ENCODE measurements at places on chromosomes 1 and 21.
A peak's percentile ranks its signal among the peaks of the same experiment; 100 is the strongest.

DNA sequence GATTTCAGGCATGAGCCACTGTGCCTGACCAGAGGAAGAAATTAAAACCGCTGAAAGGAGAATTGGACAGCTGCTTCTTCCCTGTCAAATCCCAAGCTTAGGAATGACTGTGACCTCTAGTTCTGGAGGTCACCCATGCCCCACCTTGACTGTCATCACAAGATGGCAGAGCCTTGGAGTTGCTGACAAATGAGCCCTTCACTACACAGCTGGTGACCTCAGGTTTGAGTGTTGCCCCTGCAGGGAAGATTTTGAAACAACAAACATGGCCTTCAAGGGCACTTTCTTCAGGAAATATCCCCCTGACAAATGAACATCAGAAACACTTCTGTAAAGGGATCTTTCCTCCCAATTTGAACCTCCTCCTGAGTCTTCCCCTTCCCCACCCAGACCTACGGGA lies 6.9 kb upstream of the SLC45A3 start:
- DNase-seq: no peak

DNA sequence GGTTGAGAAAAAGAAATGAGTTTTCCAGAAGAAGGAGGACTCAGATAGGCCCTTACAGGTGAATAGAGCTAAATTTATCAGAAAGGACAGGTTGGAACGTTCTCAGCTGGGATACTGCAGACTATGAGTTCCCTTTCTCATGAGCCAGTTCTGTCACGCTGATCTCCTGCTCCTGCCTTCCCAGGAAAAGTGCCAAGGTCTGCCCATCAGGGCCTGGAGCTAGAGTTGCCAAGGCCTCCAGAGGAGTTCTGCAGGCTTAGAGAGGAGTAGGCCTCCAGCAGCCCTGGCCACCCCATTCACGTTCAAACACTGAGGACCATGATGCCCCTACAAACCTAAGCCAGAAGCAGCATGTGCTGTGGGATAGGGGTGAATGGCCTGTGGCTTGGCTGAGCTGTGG lies 126.8 kb upstream of the TNR start:
- DNase-seq: no peak

DNA sequence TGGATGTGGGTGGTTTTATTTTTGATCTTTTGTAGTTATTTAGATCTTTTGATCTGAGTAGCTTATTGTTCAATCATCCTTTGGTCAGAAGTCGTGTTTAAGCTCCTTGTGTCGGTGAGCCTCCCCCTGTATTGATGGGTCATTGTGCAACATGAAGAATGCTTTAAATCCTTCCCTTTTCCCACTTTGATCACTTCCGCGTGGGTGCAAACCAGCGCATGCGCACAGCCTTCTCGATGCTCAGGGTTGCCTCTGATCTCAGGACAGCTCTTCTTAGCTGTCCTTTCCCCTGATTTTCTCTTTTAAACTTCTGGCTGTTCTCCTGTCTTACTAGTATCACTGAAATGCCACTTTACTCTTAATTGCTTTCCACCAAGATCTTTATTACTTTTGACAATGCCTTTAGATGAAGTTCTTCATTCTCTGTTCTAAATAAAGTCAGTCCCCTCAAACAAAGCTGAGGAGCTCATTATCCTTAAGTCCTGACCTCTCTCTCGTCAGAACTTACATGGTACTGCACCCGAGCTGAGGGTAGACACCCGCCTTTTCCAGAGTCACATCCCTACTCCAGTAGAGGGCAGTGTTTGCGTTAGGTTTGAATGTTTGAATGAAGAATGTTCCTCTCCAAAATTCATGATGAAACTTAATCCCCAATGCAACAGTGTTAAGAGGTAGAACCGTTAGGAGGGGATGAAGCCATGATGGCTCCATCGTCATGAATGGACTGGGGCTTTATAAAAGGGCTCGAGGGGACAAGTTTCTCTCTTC lies 547.9 kb upstream of the TMPRSS15 start:
- DNase-seq: peak; percentile 85

- DNase-seq: no peak
Observed at GRCh38 chr1:173191011-173191705, 16.0 kb downstream of the TNFSF4 start.

DNA sequence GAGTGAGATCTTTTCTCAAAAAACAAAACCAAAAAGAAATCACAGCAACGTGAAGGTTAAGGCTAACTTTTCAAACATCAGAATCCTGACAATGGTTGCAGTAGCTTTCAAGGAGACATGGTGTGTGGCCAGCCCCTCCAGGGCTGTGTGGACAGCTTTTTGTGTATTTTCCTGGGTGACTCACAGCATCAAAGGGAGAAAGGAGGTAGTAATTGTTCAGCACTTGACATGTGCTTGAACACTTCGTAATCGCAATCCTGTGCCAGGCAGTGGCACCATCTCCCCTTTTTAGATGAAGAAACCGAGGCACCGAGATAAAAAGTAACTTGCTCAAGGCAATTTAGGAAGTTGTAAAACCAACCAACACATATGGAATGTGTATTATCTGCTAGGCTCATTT lies 10.3 kb downstream of the NBL1 start:
- no peak for DNase-seq

GRCh38 chr1:90354704-90355103 lies 359.8 kb downstream of the ZNF326 start:
- no peak for DNase-seq

DNA sequence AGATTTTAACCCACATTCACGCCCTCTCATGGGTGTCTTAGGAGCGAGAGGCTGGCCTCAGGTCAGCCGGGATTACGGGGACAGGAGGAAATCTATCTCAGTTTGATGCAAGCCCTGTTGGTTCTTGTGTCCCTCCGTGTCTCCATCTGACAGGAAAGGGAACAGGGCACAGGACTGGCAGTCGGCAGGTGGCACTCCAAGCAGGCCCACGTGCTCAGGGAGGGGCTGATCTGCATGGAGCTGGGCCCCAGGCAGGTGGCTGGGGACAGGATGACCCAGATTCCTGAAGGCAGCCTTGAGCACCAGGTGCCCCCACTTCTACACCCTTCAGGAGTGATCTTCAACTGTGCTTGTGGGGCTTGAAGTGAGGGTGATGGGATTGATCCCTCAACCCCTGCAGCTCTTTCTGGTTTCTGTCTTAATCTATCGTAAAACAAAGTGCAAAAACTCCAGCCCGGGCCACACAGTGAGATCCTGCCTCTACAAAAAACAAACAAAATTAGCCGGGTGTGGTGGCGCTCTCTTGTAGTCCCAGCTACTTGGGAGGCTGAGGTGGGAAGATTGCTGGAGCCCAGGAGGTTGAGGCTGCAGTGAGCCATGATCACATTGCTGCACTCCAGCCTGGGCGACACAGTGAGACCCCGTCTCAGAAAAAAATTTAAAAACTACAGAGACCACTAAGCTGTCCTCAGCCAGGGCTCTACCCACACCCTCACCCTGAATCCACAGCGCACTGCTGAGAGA lies 8.3 kb downstream of the PLEKHG5 start:
- no peak for DNase-seq

DNA sequence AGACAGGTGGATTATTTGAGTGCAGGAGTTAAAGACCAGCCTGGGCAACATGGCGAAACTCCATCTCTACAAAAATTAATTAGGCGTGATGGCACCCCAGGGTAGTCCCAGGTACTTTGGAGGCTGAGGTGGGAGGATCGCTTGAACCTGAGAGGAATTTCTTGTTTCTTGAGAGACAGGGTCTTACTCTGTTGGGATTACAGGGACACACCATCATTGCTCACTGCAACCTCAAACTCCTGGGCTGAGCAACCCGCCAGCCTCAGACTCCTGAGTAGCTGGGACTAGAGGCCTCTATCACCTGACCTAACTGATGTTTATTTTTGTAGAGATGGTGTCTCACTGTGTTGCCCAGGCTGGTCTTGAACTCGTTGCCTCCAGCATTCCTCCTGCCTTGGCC lies 24.8 kb downstream of the DHX9 start:
- DNase-seq: no peak

- DNase-seq: no peak
Observed at GRCh38 chr21:32917362-32918135, 108.2 kb upstream of the OLIG2 start.

GRCh38 chr1:29686012-29686930 lies 449.9 kb downstream of the PTPRU start:
- DNase-seq: no peak

DNA sequence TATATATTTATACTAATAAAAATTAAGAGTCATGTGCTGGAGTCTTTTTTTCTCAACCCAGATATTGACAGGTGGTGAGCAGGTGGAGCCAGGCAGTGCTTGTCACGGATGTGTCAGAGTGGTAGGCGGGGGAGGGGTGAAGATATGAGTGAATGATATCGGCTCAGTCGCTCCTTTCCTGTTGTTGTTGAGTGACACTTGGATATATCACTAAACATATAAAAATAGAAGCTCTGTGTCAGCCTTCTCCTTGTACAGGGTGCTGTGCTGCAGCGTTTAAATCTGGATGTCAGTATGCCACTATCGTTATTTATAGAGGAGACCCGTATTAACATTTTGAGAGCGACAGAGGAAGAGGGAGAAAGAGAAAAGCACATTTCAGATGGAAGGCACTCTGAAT lies 339.6 kb downstream of the NUF2 start:
- DNase-seq: no peak

DNA sequence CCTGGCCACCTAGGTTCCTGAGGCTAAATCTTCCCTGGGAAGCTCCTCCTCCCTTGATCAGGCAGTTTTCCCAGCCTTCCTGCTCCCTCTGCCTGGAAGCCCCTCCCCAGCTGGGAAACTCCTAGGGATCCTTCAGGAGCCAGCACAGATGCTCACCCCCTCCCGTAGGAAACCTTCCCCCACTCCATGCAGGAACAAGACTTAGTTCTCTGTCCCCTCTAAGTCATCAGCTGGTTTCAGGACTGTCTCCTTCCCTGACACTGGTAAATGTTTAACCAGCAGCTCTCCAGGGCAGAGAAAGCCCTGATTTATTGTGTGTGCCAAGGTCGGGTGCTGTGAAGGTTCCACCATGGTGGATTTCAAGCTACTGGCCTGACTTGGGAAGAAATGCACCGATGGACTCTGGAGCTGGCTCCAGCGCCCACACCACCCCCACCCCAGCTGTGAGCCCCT lies 25.0 kb downstream of the TTC39A start:
- DNase-seq: peak; percentile 40

DNA sequence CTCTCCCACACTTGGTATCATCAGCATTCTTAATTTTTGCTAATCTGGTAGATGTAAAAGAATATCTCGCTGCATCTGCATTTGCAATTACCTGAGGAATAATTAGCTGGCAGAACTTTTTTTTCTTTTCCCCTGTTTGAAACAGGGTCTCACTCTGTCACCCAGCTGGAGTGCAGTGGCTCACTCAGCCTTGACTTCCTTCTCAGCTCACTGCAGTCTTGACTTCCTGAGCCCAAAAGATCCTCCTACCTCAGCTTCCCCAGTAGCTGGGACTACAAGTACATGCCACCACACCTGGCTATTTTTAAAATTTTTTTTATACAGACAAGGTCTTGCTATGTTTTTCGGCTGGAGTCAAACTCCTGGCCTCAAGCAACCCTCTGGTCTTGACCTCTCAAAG lies 35.4 kb upstream of the ENAH start:
- DNase-seq: no peak

GRCh38 chr1:69191335-69191734 lies 376.4 kb upstream of the LRRC7 start:
- no peak for DNase-seq

DNA sequence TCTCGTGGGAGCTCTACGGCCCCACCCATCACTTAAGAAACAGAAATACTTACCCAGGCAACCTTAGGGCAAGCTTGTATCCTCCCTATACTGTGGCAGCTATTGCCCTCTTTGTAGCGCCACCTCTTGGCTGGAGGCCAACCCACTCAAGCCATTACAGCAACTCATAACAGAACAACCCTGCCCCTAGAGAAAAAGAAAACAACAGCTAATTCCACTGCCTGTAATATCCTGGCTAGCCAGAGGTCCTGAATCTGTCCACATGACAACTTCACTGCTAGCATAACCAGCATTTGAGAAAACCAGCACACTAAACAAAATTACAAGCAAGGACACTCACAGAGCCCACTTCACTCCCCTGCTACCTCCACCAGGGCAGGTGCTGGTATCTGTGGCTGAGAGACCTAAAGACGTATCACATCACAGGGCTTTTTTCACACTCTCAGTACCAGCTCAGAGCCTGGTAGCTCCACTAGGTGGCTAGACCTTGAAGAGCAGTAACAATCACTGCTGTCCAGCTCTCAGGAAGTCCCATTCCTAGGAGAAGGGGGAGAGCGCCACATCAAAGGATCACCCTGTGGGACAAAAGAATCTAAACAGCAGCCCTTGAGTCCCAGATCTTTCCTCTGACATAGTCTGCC lies 14.5 kb upstream of the MX1 start:
- peak; percentile 64 for DNase-seq

DNA sequence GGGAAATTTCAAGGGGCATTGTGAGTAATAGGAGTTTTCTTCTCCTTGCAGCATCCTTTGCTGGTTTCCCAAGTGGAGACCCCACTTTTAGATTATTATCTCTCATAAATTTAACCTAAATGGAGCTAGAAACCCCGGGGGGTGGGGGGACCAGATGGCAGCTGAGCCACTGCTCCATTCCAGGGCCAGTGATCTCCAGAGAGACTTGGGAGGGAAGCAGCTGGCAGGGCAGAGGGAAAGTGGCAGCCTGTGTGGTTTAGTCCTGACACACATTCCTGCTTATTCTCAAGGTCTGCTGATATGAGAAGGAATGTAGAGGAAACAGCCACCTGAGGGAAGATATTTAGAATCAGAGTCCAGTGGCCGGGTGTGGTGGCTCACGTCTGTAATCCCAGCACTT lies 16.3 kb downstream of the PCP4L1 start:
- no peak for DNase-seq

DNA sequence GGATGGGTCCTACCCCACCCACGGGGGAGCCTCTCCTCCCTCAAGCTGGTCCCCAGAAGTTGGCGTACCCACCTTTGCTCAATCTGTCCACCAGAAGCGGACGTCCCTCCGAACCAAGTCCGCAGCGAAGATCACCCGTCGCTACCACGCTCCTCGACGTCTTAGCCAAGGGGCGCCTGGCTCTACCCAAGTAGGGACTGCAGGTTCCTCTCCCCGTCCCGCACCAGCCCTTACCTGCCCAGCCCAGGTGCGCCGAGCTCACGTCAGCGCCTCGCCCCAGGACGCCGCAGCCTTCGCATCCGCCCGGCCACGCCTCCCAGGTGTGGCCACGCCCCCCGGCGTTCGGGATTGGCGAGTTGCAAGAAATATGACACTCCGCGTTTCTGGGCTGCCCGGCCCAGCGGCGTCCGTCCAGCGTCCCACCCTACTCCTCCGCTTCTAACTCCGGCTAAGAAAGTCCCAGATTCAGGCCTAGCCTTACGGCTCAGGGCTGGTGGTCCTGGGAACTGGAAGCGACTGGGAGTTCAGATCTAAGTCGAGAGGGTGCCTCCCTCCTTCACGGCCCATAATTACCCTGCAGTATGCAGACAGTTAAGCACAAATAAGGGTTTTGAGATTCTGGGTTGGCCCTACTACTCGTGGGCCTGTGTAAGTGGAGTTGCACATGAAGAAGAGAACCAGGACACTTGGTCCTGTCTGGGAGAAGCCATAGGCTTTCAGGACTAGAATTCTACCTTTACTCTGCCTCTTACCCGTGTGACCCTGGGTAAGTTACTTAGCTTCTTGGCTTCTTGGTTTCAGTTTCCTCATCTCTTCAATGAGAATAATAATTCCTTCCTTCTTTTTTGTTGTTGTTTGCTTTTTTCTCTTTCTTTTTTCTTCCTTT lies at the start of gene IRF6:
Gene IRF6, minus strand, starts transcription at position 268 of the 886 bp plus-strand sequence. CDS start 4,729 bp downstream, outside the sequence.
- peak; percentile 96 for DNase-seq

- DNase-seq: no peak
Observed at GRCh38 chr1:178682429-178682828, 42.6 kb upstream of the RALGPS2 start.

All from mesendoderm (in vitro differentiated cells).